ENCODE measurements at places on chromosomes 1 and 21. TPM values are rescaled to one million over a fixed set of nuclear protein-coding genes. Genes with fewer than 3 reads are reported as not detected.

The TFF3 gene
- not detected for total RNA-seq

The IGSF8 gene
- 27.5 TPM for total RNA-seq

- H3K27ac ChIP-seq = no peak overlapping the region
- no peak overlapping the region for H3K4me3 ChIP-seq
- DNase-seq = no peak
- H3K27me3 ChIP-seq = peaks cover 15% of the 10 kb centered on the region
These were observed 24.6 kb upstream of the TTC22 start for GRCh38 chr1:54825696-54826095.

DNA sequence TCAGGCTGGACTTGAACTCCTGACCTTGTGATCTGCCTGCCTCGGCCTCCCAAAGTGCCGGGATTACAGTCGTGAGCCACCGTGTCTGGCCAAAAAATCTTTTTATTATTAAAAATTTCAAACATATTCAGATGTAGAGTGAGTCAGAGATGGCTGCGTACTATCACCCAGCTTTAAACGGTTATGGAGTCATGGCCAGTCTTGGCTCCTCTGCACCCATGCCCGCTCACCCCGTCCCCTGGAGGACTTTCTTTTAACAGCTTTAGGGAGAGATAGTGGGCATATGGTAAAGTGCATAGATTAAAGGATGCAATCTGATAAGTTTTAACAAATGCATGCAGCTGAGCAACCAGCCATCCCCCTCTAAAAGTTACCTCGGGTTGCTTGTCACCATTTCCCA lies 51.8 kb downstream of the TNFRSF8 start:
- H3K4me3 ChIP-seq = no peak overlapping the region
- no peaks in the 10 kb centered on the region for H3K36me3 ChIP-seq
- peaks cover 9% of the 10 kb centered on the region for H3K4me1 ChIP-seq
- H3K27me3 ChIP-seq = peaks cover 2% of the 10 kb centered on the region
- no peak for DNase-seq
- no peak overlapping the region for H3K27ac ChIP-seq

DNA sequence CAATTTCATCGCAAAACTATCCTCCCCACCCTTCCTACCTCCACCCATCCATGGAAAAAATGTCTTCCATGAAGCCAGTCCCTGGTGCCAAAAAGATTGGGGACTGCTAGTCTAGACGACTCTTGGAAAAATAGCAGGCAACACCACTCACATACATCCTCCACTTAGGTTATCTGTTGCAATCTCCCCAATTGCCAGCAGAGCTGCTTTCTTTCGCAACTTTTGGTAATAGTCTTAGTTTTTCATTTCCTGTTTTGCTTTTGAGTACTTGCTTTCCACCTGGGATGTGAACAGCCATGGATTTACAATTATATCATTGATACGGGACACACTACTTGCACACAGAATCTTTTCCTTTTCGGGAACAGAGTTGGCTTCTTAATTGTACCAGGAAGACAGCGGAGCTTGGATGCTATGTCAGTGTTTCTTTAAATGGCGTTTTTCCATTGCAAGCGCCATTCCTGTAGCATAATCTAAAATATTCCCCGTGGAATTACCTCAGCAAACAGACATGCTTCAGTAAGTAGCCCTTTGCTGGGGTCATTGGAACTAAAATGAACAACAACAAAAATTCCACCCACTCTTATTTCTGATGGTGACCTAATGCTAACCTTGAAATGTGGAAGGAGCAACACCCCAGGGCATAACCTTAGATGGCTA lies 183.3 kb upstream of the ADGRL2 start:
- peak overlapping the region; percentile 6 for H3K27ac ChIP-seq
- peaks cover 25% of the 10 kb centered on the region for H3K4me1 ChIP-seq
- H3K36me3 ChIP-seq = peaks cover 7% of the 10 kb centered on the region
- H3K27me3 ChIP-seq = no peaks in the 10 kb centered on the region
- no peak for DNase-seq

DNA sequence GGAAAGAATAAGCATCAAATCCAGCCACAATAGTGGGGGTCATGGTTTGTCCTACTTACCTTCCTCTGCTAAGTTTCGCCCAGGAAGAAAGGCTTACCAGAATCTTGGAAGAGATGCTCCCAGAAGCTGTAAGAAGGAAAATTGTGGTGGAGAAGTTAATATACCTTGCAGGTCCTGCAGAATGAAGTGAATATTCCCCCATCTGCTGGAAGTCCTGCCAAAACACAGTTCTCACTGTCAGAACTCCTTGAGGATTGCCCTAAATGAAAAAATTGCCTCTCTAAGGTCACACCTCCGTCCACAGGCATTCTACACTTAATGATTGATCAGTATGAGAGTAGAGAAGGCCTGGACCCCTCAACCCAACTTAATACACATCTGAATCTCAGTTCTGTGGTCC lies 78.4 kb upstream of the RGS21 start:
- no peaks in the 10 kb centered on the region for H3K36me3 ChIP-seq
- H3K27ac ChIP-seq = no peak overlapping the region
- H3K4me3 ChIP-seq = no peak overlapping the region
- no peaks in the 10 kb centered on the region for H3K4me1 ChIP-seq

GRCh38 chr1:226661965-226662364 lies 77.1 kb downstream of the ITPKB start:
- no peak overlapping the region for H3K4me3 ChIP-seq
- H3K36me3 ChIP-seq = no peaks in the 10 kb centered on the region
- peaks cover 76% of the 10 kb centered on the region for H3K4me1 ChIP-seq
- no peak overlapping the region for H3K27ac ChIP-seq

DNA sequence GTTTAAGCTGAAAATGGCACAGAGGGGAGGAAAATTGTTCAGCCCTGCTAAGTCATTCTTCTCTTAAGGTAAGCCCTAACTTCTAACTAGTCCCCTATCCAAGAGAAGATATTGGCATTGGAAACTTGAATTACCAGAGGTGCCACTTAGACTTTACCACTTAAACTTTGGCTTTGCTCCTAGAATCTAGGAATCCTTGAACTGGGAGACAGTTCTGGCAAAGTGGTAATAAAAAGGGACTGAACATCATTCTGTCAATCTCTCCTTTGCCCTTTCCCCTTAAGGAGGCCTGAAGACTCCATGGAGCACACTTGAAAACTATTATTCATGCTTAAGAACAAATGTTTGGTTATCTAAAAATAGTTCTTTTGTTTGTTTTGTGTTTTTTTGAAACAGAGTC lies 8.4 kb downstream of the ATP1A4 start:
- H3K4me1 ChIP-seq = peaks cover 24% of the 10 kb centered on the region
- no peaks in the 10 kb centered on the region for H3K27me3 ChIP-seq
- H3K27ac ChIP-seq = no peak overlapping the region
- H3K4me3 ChIP-seq = no peak overlapping the region
- no peaks in the 10 kb centered on the region for H3K36me3 ChIP-seq

DNA sequence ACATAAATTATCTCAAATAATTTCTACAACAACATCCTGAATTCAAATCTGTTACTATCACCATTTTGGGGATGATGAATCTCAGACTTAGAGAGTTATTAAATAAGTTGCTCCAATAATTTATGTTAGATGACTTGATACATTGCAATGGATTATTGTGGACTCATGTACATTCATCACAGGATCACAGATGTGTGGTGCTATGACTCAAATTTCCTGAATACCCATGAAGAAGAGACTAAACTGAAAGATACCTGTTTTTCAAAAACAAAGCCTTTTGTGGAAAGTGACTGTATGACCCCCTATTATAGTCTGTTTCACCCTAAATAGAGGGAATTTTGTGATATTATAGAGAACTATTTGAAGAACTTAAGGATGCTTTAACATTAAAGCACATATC lies 315.0 kb downstream of the PLA2G4A start:
- H3K36me3 ChIP-seq = no peaks in the 10 kb centered on the region
- DNase-seq = no peak
- no peak overlapping the region for H3K4me3 ChIP-seq

- DNase-seq = no peak
- H3K27me3 ChIP-seq = no peaks in the 10 kb centered on the region
- H3K4me3 ChIP-seq = no peak overlapping the region
- H3K36me3 ChIP-seq = no peaks in the 10 kb centered on the region
- no peaks in the 10 kb centered on the region for H3K4me1 ChIP-seq
- H3K27ac ChIP-seq = no peak overlapping the region
These were observed 32.2 kb upstream of the GNG5 start for GRCh38 chr1:84538599-84538998.

The KLHDC7A gene
- total RNA-seq = not detected

DNA sequence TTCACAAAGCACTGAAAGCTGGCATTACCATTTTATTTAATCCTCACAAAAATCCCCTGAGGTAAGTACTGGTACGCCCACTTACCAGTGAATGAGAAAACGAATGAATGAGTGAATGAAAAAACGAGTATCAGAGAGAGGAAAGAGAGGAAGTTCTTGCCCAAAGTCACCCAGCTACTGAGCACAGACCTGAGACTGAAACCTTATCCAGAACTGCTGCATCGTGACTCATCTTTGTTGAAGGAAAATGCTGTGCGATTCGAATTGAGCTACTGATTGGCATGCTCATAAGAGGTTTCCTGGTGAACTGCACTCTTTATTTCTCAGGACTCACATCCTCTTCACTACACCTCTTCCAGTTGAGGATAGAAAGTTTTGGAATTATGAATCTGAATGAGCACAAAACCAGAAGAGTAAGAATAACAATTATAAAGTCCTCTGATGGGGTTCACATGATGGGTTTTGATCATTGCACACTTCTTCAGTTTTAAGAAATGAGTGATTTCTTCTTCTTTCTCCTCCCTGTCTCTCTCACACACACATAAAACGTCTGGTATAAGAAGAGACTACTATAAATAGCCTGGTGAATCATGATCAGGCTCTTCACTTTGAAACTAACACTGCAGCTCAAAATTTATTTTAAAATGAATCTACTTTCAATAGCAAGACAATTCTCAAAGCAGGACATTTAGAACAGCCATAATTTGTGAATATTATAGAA lies 32.1 kb downstream of the IL12RB2 start:
- DNase-seq = no peak
- no peak overlapping the region for H3K27ac ChIP-seq
- H3K27me3 ChIP-seq = no peaks in the 10 kb centered on the region
- peaks cover 9% of the 10 kb centered on the region for H3K4me1 ChIP-seq
- H3K36me3 ChIP-seq = no peaks in the 10 kb centered on the region
- H3K4me3 ChIP-seq = no peak overlapping the region

Measured in neural crest cell (in vitro differentiated cells).